ENCODE measurements at places on chromosomes 16 and 17. TPM values are rescaled to one million over a fixed set of nuclear protein-coding genes. Genes with fewer than 3 reads are reported as not detected.

- H3K27me3 ChIP-seq: no peaks in the 10 kb centered on the region
- no peaks in the 10 kb centered on the region for H3K36me3 ChIP-seq
- no peak for DNase-seq
- no peak overlapping the region for H3K4me3 ChIP-seq
Measured at GRCh38 chr17:9959377-9959981, 54.4 kb upstream of the RCVRN start.

GRCh38 chr17:17952691-17953090, 19.5 kb downstream of the TOM1L2 start:
- no peak overlapping the region for H3K4me3 ChIP-seq
- H3K27me3 ChIP-seq: no peaks in the 10 kb centered on the region
- H3K4me1 ChIP-seq: peaks cover 19% of the 10 kb centered on the region
- H3K27ac ChIP-seq: no peak overlapping the region

- peaks cover 69% of the 10 kb centered on the region for H3K4me1 ChIP-seq
- peak overlapping the region; percentile 86 for H3K4me3 ChIP-seq
- peaks cover 44% of the 10 kb centered on the region for H3K36me3 ChIP-seq
- DNase-seq: peak; percentile 70
- peak overlapping the region; percentile 85 for H3K27ac ChIP-seq
Measured at GRCh38 chr17:78133971-78134898, 3.7 kb downstream of the TMC8 start.

DNA sequence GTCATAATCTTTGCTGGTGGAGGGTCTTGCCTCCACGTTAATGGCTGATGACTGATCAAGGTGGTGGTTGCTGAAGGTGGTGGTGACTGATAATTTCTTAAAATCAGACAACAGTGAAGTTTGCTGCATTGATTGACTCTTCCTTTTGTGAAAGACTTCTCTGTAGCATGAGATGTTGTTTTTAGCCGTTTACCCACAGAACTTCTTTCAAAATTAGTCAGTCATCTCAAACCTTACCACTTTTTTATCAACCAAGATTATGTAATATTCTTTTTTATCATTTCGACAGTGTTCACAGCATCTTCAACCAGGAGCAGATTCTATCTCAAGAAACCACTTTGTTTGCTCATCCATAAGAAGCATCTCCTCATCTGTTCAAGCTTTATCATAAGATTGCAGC, 5.9 kb downstream of the UQCRC2 start:
- H3K4me3 ChIP-seq: no peak overlapping the region
- H3K27me3 ChIP-seq: no peaks in the 10 kb centered on the region
- H3K36me3 ChIP-seq: peaks cover 44% of the 10 kb centered on the region
- no peak overlapping the region for H3K27ac ChIP-seq
- peaks cover 30% of the 10 kb centered on the region for H3K4me1 ChIP-seq

DNA sequence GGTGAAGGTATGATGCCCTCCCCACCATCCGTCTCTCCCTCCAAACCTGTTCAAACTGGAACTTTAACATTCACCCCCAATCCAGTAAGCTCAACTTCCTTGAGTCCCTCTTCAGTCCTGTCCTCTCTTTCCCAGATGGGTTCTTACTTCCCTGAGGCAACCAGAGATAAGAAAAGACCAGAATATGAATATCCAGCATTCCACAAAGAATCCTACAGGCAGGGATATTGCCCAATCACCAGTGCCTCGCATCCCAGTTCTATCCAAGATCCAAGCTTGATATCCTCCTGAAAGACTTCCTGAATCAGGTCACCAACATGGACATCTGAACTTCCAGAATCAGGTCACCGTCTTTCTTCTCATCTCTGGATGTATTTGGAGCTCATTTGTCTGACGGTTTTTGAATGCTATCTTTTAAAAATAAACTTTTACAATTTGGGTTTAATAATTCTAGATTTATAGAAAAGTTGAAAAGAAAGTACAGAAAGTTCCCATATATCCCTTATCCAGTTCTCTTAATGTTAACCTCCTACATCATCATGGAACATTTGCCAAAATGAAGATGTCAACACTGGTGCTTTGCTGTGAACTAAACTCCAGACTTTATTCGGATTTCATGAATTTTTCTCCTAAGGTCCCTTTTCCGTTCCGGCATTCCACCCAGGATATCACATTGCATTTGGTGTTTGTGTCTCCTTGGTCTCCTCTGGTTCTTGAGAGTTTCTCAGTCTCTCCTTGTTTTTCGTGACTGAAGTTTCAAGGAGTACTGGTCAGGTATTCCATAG, 13.7 kb upstream of the COL1A1 start:
- H3K27ac ChIP-seq: no peak overlapping the region
- no peak for DNase-seq
- H3K27me3 ChIP-seq: peaks cover 31% of the 10 kb centered on the region
- no peaks in the 10 kb centered on the region for H3K36me3 ChIP-seq

DNA sequence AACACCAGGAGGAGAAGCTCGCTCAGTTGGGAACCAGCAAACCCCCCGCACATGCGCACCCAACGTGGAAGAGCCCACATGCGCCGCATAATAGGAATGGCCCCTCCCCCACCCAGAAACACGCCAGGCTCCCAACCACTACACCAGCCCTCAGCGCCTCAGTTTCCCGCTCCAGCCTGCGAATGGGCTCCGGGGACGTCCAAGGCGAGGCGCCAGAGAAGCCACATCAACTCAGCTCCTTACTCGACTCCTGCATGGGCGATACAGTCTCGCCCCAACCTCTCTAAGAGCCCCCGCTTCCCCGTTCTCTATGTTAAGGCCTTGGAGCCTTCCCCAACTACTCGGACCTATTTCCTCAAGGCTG, 504 bp downstream of the SRSF1 start:
- H3K36me3 ChIP-seq: peaks cover 49% of the 10 kb centered on the region
- H3K4me3 ChIP-seq: peak overlapping the region; percentile 99
- no peaks in the 10 kb centered on the region for H3K27me3 ChIP-seq
- peak; percentile 42 for DNase-seq
- peak overlapping the region; percentile 99 for H3K27ac ChIP-seq

DNA sequence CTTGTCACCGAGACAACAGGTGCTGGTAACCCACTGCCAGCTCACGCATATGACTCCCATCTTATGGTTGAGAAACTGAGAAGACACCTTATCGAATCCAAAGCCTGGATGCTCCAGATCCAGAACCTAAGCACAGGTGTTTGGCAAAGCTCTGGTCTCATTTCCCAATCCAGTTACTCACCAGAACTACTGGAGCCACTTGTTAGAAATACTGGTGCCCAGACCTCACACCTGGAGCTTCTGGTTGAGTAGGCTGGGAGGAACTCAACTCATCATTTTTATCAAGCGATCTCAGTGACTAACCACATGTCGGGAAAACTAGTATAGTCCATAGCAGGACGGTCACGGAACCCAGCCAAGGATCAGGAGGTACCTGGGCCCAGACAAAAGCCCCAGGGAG, 86.7 kb upstream of the RCVRN start:
- no peak overlapping the region for H3K27ac ChIP-seq
- no peaks in the 10 kb centered on the region for H3K4me1 ChIP-seq
- no peak for DNase-seq
- H3K27me3 ChIP-seq: peaks cover 1% of the 10 kb centered on the region
- no peak overlapping the region for H3K4me3 ChIP-seq
- H3K36me3 ChIP-seq: no peaks in the 10 kb centered on the region

GRCh38 chr16:31273676-31274075, 13.9 kb downstream of the ITGAM start:
- H3K27ac ChIP-seq: no peak overlapping the region
- peaks cover 36% of the 10 kb centered on the region for H3K36me3 ChIP-seq
- H3K27me3 ChIP-seq: peaks cover 2% of the 10 kb centered on the region
- H3K4me1 ChIP-seq: peaks cover 15% of the 10 kb centered on the region
- H3K4me3 ChIP-seq: no peak overlapping the region

- no peak overlapping the region for H3K27ac ChIP-seq
- no peak for DNase-seq
- peaks cover 13% of the 10 kb centered on the region for H3K4me1 ChIP-seq
- H3K27me3 ChIP-seq: no peaks in the 10 kb centered on the region
Measured at GRCh38 chr16:50208460-50208931, 55.4 kb downstream of the TENT4B start.

DNA sequence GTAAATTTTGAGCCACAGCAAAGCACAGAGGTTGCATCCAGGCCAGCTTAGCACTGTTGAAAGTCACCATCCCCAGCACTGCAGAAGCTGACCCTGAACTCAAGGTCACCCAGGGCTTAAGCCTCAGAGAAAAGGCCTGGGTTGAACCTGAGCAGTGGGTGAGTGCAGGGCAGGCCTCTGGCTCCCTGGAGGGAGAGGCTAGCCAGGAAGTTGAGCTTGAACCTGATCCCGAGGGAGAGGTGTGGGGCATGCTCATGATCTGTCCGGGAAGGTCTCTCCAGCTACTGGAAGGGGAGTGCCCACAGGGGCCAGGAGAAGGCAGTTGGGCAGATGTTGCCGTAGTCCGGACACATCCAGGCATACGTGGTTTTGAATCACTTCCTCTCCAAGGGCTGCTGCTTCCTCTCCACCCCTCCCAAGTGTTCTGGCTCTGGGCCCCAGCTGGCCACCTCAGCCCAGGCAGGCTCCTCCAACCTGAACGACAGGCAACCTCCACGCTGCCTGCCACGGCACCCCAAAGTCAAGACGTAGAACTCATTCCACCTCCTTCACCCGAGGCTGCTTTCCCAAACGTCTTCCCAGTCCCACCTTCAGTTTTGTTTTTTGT, 18.4 kb downstream of the CARHSP1 start:
- no peak overlapping the region for H3K4me3 ChIP-seq
- no peak for DNase-seq
- peaks cover 18% of the 10 kb centered on the region for H3K4me1 ChIP-seq
- H3K36me3 ChIP-seq: peaks cover 30% of the 10 kb centered on the region
- H3K27ac ChIP-seq: peak overlapping the region; percentile 67

- no peak overlapping the region for H3K4me3 ChIP-seq
- H3K27ac ChIP-seq: no peak overlapping the region
- no peaks in the 10 kb centered on the region for H3K36me3 ChIP-seq
- no peaks in the 10 kb centered on the region for H3K4me1 ChIP-seq
- H3K27me3 ChIP-seq: peaks cover 6% of the 10 kb centered on the region
- DNase-seq: no peak
Measured at GRCh38 chr17:80045703-80046102, 9.3 kb downstream of the CCDC40 start.

DNA sequence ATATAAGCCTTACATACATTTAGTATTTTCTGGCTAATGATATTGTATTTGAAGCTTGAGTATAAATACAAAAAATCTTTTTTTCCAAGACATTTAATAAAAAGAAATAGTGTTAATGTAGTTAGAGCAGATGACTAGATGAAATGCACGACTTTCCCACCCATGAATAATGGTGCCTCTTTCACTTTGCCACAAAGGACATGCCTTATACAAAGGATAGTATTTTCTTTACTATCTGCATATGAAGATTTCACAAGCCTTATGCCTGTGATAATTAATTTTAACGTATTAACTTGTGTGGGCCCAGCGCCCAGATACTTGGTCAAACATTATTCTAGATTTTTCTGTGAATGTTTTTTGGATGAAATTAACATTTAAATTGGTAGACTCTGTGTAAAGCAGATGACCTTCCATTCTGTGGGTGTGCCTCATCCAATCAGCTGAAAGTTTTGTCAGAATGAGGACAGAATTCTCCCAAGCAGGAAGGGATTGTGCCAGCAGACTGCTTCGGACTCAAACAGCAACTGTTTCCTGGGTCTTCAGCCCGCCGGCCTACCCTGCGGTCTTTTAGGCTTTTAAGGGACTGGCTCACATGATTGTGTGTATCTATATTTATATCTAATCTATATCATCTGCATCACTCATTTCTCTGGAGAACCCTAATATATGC, 115.4 kb downstream of the USP22 start:
- no peak for DNase-seq
- no peak overlapping the region for H3K4me3 ChIP-seq
- no peaks in the 10 kb centered on the region for H3K36me3 ChIP-seq
- H3K4me1 ChIP-seq: no peaks in the 10 kb centered on the region
- H3K27ac ChIP-seq: no peak overlapping the region

DNA sequence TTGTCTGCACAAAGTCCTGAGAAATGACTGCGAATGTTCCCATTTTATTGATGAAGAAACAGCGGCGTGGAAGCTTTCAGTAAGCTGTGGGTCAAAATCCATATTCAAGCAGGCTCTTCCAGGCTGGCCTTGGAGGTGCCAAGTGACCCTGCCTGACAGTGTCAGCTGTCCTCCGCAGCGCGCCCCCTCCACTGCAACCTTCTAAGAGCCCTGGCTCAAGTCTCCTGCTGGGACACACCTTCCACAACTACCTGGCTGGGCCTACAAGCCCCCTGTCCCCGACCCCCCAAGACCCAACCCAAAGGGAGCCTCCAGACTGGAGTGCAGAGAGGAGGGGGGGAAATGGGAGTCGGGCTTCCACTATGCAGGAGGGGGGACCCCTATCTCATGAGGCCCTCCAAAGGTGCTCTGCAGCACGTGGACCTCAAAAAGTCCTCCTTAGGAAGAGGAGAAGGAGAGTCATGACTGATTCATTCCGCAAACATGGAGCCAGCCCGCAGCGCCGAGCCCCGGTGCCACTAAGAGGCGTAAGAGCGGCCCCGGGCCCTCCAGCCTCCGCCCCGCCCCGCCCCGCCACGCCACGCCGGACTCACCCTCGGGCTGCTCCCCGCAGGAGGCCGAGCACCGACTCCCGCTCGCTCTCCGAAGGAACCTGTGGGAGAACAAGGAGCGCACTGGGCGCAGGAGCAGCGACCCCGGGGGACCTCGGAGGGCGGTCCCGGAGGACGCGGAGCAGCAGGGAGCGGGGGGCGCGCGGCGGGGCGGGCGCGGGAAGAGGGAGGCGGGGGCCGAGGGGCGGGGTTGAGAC, 574 bp downstream of the MPP3 start:
- H3K27ac ChIP-seq: no peak overlapping the region
- peaks cover 64% of the 10 kb centered on the region for H3K27me3 ChIP-seq
- H3K4me1 ChIP-seq: peaks cover 16% of the 10 kb centered on the region
- no peak for DNase-seq
- H3K4me3 ChIP-seq: peak overlapping the region; percentile 57

DNA sequence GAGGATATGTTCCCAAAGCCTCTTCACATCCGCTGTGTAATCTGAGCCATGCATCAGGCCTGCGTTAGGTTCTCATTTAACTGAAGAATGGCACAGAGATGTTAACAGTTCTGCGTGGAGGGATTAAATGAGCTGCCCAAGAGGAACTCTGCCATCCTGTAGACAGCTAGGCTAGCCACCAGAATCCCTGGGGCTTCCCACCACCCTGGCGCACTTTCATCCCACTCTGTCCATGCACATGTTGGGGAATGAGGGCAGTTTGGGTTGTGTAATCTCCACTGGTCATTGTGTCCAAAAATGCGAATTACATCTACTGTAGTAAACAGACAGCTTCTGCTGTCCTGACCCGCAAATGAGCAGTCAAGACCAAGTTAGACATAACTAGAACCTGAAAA, 1.0 kb upstream of the GLG1 start:
- no peak overlapping the region for H3K27ac ChIP-seq
- H3K4me1 ChIP-seq: peaks cover 55% of the 10 kb centered on the region
- no peaks in the 10 kb centered on the region for H3K27me3 ChIP-seq
- H3K4me3 ChIP-seq: peak overlapping the region; percentile 92
- no peak for DNase-seq

GRCh38 chr16:15775663-15776304, 81.0 kb downstream of the MYH11 start:
- H3K36me3 ChIP-seq: no peaks in the 10 kb centered on the region
- no peak for DNase-seq
- no peak overlapping the region for H3K4me3 ChIP-seq
- no peaks in the 10 kb centered on the region for H3K4me1 ChIP-seq
- peaks cover 6% of the 10 kb centered on the region for H3K27me3 ChIP-seq
- H3K27ac ChIP-seq: no peak overlapping the region

The ADGRG1 gene
- total RNA-seq: 6.4 TPM

The TP53TG3C gene
- not detected for total RNA-seq

The SALL1 gene
- not detected for total RNA-seq

The CLEC19A gene
- not detected for total RNA-seq

The ADAM11 gene
- 0.52 TPM for total RNA-seq

Measured in activated T-helper 1 cell treated with anti-CD3 and anti-CD28 coated beads, Interleukin-12 subunit alpha, Interleukin-12 subunit beta, Interleukin-2, Interleukin-4 antibody, amounts not matched to agents 30 ng/mL and 10 ng/mL and 1 ng/mL, durations not matched to agents 14 hours and 24 hours and 36 hours (primary cell).